ENCODE measurements at places on chromosomes 7 and 10.

- DNase-seq: no peak
These were observed 8.0 kb upstream of the IL6 start for GRCh38 chr7:22718911-22719420.

- no peak for DNase-seq
These were observed 2.8 kb upstream of the ELN start for GRCh38 chr7:74025146-74025545.

- DNase-seq: no peak
These were observed 45.2 kb upstream of the EBF3 start for GRCh38 chr10:130009228-130009627.

- DNase-seq: no peak
These were observed 6.9 kb upstream of the GNG11 start for GRCh38 chr7:93914581-93915066.

GRCh38 chr10:10941127-10941730 lies 76.4 kb upstream of the CELF2 start:
- DNase-seq: no peak

DNA sequence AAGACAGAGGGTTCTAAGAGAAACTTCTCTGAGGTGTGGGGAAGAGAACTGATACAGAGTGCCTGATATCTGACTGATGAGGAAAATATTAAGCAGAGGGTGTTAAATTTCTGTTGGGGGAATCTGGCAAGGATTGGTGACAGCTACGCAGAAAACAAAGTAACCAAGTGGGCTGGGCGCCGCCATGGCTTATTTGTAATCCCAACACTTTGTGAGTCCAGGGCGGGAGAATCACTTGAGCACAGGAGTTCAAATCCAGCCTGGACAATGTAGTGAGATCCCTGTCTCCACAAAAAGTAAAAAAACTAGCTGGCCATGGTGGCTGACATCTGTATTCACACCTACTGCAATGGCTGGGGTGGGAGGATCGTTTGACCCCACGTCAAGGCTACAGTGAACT lies 2.1 kb upstream of the C7orf25 start:
- DNase-seq: no peak

DNA sequence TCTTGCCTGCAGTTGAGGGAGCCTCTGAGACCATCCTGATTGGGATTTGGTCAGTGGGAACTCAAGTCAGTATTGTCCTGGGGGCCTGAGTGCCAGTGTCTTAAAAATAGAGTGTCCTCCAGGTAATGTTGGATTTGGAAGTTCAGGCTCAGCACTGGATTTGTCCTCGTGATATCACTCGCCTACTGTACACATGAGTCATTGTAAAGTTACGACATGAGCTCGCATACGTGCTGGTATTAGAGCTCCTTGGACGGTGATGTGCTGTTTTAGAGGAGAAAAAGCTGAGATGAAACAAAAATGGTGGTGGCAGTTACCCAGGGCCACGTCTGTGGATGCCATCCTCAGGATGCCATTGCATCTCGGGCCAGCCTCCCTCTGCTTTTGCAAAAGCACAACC lies 78.2 kb downstream of the MGMT start:
- DNase-seq: peak; percentile 1

DNA sequence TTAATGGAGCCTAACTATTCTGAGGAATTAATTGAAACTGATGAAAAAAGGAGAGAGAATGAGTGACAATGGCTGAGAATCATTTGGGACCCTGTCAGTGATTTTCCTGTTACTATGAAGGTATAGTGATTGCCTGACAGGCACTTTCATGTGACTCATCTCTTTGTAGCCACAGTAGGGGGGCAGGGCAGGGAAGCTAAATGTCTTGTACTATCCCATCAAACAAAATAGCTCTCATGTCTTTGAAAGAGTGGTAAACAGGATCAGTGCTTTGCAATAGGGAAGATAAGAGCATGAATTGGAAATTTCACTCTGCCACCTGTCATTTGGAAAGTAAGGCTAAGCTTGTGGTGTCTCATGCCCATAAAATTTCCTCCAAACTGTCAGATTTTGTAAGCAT lies 94.5 kb upstream of the GSDME start:
- DNase-seq: no peak

DNA sequence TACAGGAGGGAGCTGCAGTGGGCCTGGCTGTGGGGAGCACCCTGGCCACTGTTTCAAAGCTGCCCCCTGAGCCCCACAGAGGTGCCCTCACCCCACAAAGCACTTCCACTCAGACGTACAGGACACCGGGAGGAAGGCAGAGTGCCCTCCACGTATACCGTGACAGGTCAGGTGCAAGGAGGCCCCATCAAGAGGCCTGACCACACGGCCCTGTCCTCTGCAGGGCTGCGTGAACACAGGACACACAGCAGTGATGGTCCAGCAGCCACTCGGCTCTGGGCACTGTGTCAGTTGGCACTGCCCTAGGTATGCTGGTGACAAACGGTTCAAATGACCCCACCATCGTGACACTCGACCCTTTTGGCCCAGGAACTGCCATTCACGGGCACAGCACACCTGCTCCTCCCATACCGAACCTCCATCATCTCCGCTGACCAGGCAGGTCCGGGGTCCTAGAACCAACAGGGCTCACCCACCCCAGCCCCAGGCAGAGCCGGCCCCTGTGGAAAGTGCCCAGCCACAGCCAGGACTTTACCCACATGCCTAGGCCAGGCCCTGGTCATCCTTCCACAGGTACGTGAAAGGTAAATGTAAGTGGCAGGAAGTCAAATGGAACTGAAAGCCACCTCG lies 560.9 kb downstream of the PTPRN2 start:
- no peak for DNase-seq

- DNase-seq: no peak
These were observed 546.9 kb downstream of the KCNMA1 start for GRCh38 chr10:77090381-77091356.

- no peak for DNase-seq
These were observed 76.8 kb upstream of the NKX6-2 start for GRCh38 chr10:132862485-132863420.

- DNase-seq: no peak
These were observed 39.1 kb upstream of the AASS start for GRCh38 chr7:122183106-122183505.

GRCh38 chr7:94426980-94427875 lies 32.5 kb downstream of the COL1A2 start:
- no peak for DNase-seq

- no peak for DNase-seq
These were observed 177.0 kb downstream of the TSPAN12 start for GRCh38 chr7:120680985-120681384.

GRCh38 chr10:63833411-63834060 lies 312.3 kb downstream of the REEP3 start:
- DNase-seq: no peak

GRCh38 chr7:70156057-70156456 lies 557.8 kb downstream of the AUTS2 start:
- no peak for DNase-seq

DNA sequence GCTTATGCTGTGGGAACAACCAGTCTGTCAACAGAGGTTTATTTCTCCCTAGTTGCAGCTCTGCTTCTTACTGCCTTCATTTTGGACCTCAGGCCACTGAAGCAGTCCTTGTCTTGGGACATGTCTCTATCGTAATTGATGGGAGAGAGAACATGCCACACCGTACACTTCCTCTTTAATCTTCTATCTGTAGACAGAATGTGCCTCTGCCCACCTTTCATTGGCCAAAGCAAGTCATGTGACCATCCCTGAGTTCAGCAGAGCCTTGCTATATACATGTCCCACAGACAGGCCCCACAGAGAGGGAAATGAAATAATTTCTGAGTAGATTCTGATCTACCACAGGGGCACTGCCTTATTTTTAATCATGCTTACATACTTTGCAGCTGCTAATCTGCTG lies 98.0 kb downstream of the KCND2 start:
- no peak for DNase-seq

DNA sequence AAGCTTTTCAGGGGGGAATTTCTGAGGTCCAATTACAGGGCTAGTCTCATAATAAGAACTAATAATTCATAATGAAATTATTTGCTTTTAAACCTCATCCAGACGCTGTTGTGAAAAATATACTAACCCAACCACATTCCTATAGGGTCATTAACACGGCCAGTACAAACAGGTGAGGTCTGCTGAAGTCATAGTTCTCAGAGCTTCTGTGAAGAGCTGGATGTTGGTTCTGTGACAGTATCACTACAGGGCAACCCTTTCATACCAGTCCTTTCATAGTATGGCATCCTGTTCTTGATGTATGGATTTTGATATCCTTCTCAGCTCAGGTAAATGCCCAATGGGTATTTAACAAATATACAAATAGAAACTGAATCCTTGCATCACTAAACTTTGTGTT lies 62.3 kb upstream of the FAM133B start:
- DNase-seq: no peak

GRCh38 chr7:50293509-50294179 lies 10.9 kb upstream of the IKZF1 start:
- no peak for DNase-seq

DNA sequence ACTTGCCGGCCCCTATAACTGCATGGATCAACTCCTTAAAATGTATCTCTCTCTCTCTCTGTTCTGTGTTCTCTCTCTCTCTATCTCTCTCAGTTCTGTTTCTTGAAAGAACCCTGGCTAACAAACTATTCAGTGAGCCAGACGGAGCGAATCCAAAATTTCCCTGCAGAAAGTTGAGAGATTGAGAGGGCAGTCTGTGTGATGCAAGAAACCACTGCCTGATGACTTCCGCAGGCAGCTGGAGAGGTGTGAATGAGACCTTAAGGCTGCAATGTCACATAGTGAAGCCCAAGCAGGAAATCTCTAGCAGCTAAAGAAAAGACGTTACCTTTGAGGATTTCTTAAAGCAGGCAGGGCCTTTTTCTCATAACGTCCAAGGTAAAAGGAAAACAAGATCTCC lies 17.3 kb downstream of the FAM107B start:
- no peak for DNase-seq

GRCh38 chr10:15605740-15606369 lies 113.9 kb downstream of the ITGA8 start:
- no peak for DNase-seq

DNA sequence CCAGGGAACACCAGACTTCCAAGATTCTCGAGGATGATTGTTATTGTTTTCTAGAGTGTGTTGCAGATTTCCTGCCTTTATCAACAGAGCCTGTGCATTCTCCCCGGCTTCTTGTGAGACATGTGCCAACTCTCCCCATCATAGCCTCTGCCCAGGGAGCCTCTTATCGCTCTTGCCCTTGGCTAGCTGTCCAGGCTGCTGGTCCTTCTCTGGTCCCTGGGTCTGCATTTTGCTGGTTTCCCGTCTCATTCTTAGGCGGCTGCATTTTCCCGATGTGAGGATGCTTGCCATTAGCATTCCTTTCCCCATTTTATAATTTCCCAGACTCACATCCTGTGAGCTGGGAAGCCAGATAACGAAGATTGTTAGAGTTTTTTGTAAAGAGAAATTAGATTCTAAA lies 15.2 kb downstream of the SLC13A4 start:
- no peak for DNase-seq

DNA sequence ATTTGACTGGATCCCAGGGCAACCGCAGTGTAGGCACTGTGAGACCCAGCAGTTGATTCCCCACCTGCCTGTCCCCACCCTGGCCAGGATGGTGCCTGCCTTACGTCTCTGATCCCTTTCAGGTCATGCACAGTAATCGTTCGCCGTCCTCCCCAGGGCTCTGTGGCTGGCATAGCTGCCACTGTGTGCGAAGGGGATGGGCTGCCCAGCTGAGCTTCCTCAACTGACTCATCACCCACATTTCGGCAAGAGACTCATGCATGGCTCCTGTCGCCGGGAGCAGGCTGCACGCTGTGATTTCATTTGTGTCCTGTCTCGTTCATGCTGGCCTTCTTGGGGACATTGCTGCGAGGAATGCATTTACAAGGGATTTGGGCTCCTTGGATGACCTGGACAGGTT lies 252.4 kb downstream of the KLF6 start:
- peak; percentile 13 for DNase-seq

DNA sequence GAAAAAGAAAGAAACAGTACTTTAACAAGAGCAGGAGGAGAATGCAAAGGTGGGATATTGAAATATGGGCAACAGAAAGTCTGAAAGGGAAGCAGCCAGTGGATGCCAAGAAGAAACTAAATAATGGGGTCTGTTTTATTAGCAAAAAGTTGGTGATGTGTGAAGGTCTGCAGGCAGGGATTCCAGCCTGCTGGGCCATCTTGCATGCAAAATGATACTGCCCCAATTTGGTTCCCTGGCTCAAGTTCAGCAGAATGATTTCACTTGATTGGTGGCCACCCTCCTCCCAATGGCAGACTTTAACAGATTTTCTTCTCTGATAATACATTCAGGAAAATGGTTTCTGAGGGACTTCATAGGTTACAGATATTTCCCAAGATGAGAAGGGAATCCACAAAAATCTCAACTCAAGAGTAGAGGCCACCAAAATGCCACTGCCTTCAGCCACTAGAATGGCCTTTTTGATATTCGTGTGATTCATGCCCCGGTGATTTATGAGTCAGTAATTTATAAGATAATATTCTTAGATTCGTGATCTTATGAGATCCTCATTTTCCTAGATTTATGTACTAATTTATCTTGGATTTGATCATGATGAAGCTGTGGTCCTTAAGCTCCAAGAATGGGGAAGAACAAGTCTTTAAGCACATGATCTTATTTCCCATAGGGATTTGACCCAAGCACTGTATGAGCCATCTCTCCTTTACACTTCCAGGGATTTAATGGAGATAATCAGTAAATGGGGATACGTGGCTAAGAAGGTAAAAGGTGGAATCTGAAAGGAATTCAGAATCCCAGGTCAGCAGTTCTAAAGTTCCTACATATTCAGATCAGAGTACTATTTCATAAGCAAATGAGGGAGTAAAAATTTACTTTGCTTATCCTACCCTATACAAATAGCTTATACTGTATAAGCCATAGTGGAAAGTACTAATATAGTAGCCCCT lies 32.3 kb upstream of the ADD3 start:
- DNase-seq: no peak

DNA sequence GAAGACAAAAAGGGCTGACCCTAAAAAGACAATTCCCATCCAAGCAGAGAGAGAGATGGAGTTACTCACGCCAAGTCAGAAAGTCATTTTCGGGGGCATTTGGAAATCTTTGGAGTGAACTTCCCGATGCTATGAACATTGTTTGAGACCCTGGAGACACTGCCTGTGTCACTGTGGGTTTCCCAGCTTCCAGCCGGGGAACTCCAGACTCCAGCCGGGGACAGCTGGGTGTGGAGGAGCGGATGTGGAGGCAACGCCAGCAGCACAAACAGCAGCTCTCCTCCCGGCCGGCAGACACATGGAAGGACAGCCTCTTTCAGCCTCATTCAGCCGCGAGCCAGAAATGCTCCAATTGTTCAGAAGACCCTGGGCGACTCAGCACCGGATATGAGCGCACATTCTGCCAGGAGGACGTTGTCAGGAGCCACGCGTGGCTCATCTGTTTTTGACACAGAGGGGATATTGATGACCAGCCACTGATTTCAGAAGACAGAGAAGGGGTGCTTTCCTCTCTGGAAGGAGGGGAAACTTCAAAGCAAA lies 97.6 kb downstream of the PRPF18 start:
- no peak for DNase-seq

- DNase-seq: peak; percentile 36
These were observed 7.8 kb downstream of the ITPRIP start for GRCh38 chr10:104330168-104331110.

DNA sequence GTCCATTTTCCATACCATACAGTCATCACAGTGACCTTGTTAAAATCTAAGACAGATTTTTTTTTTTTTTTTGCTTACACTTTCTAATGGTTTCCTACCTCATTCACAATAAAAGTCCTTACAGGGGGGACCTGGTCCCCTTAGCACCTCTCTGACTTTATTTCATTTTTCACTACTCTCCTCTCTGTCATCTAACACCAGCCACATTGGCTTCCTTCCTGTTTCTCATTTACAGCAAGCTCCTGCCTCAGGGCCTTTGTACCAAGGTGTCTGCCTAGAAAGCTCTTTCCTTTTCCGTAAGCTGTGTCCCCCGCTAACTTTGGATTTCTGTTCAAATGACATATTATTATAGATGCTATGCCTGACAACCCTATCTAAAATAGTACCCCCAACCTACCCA lies 27.7 kb downstream of the CC2D2B start:
- no peak for DNase-seq
